ENCODE measurements at places on chromosomes 7 and 10.

- DNase-seq: no peak
Measured at GRCh38 chr10:96096958-96097357, 33.1 kb upstream of the ZNF518A start.

GRCh38 chr10:13400196-13400965, 52.3 kb upstream of the SEPHS1 start:
- no peak for DNase-seq

GRCh38 chr7:142539901-142540300, 209.4 kb upstream of the PRSS1 start:
- peak; percentile 67 for DNase-seq

DNA sequence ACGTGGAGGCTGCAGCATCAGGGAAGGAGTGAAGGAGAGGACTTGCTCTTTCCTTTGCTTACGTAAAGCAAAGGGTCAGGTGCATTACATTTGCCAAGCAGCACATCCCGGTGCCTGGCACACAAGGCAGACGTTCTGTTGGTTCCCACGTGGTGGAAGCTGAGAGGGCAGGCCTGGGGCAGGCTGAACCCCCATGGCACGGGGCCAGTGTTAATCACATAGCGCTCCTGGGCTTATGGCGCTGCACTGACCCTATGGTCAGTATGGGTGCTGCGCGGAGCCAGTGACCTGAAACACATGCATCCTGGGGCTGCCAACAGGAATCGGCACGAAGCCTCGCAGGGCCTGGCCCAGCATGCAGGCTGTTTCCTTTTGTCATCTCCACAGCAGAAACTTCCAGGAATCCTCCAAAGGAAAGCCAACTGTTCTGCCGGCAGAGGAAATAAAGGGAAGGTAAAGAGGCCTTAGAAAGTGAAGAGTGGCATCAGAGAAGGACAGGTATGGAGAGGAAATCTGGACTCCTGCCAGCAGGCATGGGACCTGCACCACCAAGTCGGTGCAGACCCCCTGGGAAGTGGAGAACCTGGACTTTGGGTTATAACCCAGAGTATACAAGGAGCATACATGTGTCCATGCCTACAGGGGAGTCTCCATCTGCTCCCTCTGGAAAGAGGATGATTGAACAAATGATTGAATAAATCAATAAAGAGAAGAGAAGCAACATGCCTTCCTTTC, 560.2 kb downstream of the TCERG1L start:
- DNase-seq: no peak

DNA sequence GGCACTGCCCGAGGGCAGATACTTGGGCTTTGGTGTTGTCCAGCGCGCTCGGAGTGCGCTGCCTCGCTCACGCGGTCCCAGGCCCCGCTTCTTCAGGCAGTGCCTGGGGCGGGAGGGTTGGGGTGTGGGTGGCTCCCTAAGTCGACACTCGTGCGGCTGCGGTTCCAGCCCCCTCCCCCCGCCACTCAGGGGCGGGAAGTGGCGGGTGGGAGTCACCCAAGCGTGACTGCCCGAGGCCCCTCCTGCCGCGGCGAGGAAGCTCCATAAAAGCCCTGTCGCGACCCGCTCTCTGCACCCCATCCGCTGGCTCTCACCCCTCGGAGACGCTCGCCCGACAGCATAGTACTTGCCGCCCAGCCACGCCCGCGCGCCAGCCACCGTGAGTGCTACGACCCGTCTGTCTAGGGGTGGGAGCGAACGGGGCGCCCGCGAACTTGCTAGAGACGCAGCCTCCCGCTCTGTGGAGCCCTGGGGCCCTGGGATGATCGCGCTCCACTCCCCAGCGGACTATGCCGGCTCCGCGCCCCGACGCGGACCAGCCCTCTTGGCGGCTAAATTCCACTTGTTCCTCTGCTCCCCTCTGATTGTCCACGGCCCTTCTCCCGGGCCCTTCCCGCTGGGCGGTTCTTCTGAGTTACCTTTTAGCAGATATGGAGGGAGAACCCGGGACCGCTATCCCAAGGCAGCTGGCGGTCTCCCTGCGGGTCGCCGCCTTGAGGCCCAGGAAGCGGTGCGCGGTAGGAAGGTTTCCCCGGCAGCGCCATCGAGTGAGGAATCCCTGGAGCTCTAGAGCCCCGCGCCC, at the start of gene NPY:
NPY (plus strand) TSS at position 294 of the 802 bp plus-strand sequence. CDS start 1,051 bp downstream, outside the sequence.
- no peak for DNase-seq

DNA sequence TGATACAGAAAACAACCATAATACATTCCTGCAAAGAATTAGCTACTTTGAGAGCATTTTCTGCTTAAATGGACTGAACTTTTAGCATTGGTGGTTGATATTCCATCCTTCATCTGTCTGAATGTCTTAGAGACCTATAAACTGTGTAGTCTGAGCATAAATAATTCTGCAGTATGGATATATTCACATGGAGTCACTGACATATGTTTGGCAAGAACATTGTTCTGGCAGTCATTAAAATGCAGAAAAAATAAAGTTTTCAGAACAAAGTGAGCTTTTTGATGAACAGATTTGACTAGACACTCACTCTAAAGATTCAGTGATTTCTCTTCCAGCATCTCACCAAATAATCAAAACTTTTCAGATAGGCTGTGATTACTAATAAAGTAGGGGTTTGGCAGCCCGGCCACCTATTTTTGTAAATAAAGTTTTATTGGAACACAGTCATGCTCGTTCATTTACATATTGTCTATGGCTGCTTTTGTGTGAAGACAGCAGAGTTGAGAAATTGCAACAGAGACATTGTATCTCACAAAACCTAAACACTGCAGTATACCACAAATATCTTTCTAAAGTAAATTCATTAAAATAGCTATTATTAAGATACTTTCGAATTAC, 44.1 kb upstream of the RAPGEF5 start:
- DNase-seq: no peak

DNA sequence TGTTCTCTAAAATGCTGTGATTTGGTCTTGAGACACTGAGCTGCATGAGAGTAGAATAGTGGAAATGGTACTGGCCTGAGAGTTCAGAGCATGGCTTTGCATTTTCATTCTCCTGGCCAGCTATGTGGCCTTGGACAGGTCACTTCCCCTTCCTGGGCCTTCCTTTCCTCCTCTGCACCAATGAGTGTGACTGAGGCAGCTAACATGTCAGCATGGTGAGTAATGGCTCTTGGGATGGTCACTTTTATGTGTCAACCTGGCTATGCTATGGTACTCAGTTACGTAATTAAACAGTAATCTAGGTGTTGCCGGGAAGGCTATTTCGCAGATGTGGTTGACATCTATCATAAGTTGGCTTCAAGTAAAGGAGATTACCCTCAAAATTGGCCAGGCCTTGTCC, 109.3 kb downstream of the RTKN2 start:
- no peak for DNase-seq

DNA sequence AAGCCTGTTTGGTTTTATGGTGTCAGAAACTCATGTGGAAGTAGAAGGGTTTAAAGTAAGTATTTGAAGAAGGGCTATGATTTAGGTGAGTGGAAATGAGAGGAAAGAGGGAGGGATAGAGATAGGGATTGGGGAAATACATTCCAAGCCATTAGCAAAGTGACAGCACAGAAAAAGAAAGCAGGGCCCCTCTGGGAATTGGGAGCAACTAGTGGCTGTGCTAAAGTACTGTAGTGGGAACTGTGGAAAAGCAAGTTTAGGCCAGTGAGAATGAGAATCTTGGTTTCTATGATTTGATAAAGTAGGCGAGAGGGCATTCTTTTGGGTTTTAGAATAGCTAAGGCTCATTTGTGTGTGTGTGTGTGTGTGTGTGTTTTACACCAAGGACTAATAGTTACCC, 5.0 kb downstream of the PRKG1 start:
- DNase-seq: no peak

DNA sequence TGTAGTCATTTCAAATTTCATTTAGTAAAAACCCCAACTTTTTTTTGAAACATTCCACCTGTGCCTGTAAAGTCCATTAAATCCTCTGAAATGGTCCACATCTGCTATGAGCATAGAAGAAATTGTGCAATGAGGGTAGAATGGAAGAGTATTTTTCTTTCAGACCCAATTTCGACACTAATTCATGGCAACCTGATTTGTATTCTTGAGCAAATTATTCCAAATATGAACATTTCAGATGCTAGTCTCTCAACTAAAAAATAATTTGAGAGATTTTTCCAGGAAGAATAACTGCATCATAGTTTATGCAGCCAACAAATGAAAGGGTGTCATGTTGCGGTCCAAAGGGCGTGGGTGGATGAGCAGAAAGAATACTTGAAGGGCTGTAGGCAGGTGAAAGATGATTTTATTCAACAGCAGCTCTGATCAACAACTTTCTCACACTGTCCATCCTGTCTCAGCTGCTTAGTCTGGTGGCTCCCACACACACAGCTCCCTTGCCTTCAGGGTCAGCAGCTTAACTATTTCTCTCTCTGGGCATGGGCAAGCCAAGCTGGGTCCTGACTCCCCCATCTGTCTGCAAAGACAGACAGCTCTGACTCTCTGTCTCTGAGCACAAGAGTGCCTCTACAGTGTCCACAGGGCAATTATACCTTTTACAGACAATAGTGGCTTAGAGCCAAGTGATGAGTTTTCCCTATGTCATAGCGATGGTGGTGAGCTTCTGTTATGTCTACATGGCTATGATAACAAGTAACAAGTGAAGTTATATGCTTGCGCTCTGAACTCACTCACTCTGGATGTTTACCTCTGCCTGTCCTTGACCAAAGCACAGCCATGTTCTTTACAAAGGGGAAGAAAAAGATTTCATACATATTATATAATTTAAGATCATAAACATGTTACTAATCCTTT, 11.5 kb downstream of the STEAP2 start:
- DNase-seq: no peak

DNA sequence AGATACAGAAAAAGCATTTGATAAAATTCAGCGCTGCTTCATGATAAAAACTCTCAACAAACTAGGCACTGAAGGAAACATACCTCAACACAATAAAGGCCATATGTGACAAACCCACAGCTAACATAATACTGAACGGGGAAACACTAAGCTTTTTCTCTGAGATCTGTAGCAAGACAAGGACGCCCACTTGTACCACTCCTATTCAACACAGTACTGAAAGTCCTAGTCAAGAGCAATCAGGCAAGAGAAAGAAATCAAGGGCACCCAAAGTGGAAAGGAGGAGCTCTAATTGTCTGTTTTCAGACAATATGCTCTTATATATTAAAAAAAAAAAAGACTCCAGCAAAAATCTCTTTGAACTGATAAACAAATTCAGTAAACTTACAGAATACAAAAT, 13.3 kb downstream of the DIP2C start:
- no peak for DNase-seq

- DNase-seq: no peak
Measured at GRCh38 chr7:55326081-55326835, 38.9 kb upstream of the LANCL2 start.

- DNase-seq: no peak
Measured at GRCh38 chr10:79360499-79361342, 13.5 kb downstream of the PPIF start.

DNA sequence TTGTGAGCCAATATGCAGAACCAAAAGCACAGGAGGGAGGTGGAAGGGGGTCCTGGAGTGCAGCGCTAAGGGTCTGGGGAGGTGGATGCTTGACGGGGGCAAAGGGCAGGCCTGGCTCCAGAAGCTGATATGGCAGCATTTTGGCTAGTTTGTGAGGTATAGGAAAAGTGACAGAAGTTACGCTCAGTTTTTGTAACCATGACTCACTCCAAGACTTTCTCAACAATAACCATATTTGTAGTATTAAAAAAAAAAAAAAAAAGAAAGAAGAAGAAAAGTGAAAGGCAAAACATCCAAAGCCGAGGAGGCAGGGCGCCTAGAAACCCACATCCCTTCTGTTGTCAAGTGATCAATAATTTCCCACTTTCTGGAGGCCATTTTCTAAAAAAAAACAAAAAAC, 92.3 kb downstream of the RNF216 start:
- no peak for DNase-seq

Measured in epithelial cell of proximal tubule (primary cell).